ENCODE measurements at places on chromosomes 7 and 10.

- DNase-seq = no peak
These were observed 13.5 kb upstream of the STK17A start for GRCh38 chr7:43569424-43569823.

GRCh38 chr7:29574659-29575058 lies 11.0 kb downstream of the PRR15 start:
- DNase-seq = no peak

GRCh38 chr7:105454921-105455320 lies 66.2 kb upstream of the SRPK2 start:
- DNase-seq = peak; percentile 7

- DNase-seq = peak; percentile 69
These were observed 49.7 kb downstream of the BZW2 start for GRCh38 chr7:16695621-16696237.

DNA sequence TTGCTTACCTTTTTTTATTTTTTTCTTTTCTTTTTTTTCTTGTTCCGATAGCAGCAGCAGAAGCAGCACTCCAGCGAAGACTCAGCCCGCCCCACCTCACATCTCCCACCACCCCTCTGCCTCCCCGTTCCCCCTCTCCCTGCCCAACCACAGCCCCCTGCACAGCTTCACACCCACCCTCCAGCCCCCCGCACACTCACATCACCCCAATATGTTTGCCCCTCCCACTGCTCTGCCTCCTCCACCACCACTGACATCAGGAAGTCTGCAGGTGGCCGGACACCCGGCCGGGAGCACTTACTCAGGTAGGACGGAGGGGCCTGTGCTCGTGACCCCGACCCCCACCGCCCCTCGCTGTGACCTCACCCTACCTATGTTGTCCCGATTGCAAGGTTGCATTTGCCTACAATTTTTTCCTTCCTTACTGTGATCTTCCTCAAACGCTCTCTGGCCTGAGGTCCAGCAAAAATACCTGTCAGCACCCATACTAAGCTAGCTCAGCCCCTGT lies 367.2 kb upstream of the GALNT17 start:
- DNase-seq = no peak

GRCh38 chr7:44698046-44698580 lies 50.5 kb upstream of the ZMIZ2 start:
- DNase-seq = no peak

DNA sequence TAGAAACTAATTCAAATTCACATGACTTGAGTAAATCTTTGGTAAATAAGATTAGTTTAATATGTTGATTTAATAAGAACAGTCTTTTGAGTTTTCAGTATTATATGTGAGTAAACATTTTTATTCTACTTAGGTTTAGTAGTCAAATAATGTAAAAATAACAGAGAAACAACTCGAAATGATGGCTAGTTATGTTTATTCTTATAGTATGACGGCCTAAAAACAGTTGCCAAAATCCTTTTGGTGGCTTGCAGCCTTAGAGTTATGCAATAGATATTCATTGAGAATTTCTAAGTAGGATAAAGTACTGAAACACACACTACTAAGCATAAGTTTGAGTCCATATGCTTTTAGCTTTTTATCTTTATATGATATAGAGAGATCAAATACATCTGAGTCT lies 184.8 kb downstream of the GNAI1 start:
- no peak for DNase-seq

DNA sequence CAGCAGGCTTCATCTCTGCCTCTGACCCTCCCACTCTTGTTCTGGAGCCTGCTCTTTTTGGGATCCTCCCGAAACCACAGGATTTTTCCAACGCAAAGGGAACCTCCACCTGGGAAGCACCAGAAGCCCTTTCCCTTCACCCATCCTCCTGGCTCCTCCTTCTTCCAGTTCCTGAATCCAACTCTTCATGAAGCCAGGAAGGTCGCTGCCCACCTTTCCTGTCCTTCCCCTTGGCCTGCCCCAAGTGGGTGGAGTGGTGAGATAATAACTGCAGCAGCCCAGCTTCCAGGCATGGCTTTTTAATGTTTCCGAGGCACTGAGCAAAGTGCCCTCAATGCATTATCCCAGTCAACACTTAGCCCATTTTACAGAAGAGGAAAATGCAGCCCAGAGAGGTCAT lies 70.8 kb upstream of the EEPD1 start:
- no peak for DNase-seq

DNA sequence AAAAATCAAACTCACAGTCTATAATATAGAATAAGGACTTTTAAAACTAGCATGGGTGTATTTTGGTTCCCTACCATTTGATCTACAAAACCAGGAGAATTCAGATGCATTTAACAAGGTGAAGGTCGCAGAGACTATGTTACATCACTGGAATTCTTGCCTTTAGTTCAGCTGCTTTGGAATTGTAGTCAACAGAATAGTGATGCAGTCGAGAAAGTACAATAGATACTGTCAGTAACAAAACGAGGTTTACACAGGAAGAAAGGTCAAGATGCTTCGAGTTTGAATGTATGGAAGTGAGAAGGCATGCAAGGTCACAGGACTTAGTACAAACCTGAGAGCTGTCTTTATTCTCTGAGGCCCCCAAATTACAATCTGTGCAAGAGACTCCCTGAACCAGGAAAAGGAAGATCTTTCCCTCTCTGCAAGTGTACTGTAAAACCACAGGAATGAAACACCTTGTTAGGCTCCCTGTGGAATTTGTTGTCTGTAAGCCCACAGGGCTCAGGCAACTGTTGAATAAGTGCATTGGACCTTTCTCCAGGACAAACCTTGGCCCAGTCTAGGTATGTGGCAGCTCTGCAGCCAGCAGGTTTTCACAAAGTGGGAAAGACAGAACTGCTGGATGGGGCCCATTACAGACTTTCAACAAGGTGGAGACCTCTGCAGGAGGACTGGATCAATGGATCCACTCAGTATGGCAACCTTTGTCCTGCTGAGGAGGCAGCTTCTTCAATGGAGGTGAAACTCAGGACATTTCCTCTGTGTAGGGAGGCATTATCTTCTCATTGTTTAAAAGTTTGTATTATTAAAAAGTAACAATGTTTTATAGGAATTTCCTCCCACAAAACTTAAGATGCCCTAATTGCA lies 101.1 kb upstream of the GSDME start:
- no peak for DNase-seq

GRCh38 chr7:101718363-101719122 lies 89.4 kb upstream of the MYL10 start:
- DNase-seq = no peak

GRCh38 chr7:132666774-132667172 lies 90.5 kb upstream of the PLXNA4 start:
- no peak for DNase-seq

GRCh38 chr10:61332581-61332980 lies 120.6 kb downstream of the TMEM26 start:
- DNase-seq = no peak

Measured in eye (tissue), 1 donor.